ENCODE measurements at places on chromosomes 2 and 18.

- no peak for DNase-seq
Measured at GRCh38 chr2:19757586-19757985, 144.2 kb downstream of the TTC32 start.

GRCh38 chr2:44582363-44583008 lies 220.7 kb downstream of the CAMKMT start:
- DNase-seq: peak; percentile 45

DNA sequence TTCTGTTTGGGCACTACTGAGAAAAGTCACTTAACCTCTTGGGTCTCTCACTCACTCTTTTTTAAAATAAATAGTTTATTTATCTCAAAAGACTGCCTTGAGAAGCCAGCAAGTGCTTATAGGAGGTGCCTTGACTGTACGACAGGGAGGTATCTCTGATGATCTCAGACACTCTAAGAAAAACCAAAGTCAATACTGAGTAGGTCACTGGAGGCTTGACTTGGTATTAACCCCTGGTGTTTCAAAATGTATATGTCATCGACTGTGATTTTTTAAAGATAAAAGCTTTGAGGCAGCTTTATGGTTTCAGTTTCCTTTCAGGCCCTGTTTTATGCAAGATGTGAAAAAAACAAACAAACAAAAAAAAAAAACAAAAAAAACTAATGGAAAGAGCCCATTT lies 33.7 kb downstream of the MREG start:
- DNase-seq: no peak

GRCh38 chr2:192655916-192656315 lies 461.2 kb upstream of the TMEFF2 start:
- DNase-seq: no peak
